Retinal pigment epithelial cell (primary cell): ENCODE measurements at places on chromosomes 7 and 10.

DNA sequence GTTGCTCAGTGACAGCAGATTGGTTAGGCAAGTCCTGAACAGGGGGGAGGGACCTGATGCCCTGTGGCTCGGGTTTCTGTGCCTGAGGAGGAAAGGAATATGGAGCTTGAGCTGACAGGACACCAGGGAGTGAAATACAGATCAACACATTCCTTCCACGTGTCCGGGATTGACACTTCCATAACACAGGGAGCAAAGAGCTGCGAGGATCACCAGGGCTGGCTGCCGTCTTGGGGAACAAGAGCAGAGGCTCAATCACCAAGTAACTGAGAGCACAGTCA, 36.7 kb upstream of the EFCAB10 start:
- DNase-seq, result no peak

DNA sequence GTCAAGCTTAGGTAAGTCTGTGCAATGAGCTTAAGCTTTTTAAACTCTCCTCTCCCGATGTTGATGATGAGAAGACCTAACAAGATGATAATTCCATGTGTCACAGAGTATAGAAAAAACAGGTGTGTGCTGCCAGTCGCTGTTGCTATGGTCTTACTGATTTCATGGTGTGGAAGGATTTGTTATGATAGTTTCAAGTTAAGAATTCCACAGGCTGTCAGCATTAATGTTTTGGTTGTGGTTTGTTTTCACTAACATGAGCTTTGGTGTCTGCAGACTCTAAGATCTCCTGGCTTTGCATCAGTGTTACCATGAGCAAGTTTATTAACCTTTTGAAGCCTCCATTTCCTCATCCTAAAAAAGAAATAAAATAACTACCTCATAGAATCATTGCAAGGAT, 123.7 kb downstream of the NSUN6 start:
- DNase-seq, result no peak

GRCh38 chr7:150956395-150957132, 21.6 kb downstream of the KCNH2 start:
- no peak for DNase-seq

GRCh38 chr10:114508376-114508775, 104.1 kb upstream of the AFAP1L2 start:
- no peak for DNase-seq

DNA sequence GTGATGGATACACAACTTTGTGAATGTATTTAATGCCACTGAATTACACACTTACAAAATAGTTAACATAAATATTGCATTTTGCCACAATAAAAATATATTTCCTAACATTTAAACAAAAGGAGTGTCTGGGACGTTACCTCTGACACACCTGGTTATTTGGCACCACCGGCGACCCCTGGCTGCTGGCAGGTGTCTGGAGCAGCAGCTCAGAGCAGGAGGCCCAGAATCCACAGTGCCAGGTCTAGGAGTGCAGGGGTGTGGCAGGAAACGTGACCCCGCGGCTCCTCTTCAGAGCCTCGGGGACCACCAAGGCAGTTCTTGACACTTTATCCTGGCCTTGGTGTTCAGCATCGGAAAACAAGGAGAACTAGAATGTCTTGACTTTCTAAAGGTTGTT, 46.3 kb downstream of the MGMT start:
- DNase-seq, result no peak

- DNase-seq, result no peak
Observed at GRCh38 chr10:9305018-9305655, 1250.6 kb downstream of the GATA3 start.

DNA sequence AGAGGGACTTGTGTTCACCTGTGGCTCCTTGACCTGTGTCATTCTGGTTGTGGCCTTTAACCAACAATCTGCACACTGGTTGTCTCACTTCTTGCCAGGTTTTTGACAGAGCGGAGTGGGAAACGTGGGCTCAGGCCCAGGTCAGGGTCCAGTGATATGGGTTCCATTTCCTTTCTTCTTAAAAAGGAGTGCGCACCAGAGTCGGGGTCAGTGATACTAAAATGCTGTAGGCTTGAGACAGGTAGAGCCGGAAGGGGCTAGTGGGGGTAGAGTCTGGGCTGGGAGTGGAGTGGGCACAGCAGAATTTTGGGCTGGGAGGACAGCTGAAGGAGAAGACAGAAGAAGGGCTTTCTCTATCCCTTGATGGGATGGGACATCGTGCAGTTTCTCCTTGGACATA, 61.2 kb downstream of the SH2D4B start:
- no peak for DNase-seq

DNA sequence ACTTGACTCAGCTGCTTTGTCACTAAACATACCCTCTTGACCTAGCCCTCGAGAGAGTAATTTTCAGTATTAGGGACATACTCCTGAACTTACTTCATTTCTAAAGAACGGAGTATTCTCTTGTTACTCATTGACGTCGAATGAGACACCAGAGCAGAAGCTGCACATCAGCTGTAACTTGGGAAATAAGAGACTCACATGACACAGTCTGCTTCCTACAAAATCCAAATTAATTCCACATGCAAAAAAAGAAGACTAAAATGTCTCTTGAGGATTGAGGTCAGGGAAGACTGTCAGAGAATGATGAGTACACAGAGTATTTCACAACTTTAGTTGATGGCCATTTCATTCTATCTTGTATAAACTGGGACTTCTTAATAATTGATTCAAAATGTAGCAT, 114.7 kb upstream of the EGFR start:
- DNase-seq, result no peak
